ENCODE measurements at places on chromosomes 7 and 10.

GRCh38 chr10:65367706-65368105 lies 1558.1 kb upstream of the LRRTM3 start:
- no peak overlapping the region for H3K27ac ChIP-seq
- H3K4me1 ChIP-seq: no peaks in the 10 kb centered on the region
- no peak overlapping the region for H3K4me3 ChIP-seq
- no peak for DNase-seq
- no peaks in the 10 kb centered on the region for H3K27me3 ChIP-seq

DNA sequence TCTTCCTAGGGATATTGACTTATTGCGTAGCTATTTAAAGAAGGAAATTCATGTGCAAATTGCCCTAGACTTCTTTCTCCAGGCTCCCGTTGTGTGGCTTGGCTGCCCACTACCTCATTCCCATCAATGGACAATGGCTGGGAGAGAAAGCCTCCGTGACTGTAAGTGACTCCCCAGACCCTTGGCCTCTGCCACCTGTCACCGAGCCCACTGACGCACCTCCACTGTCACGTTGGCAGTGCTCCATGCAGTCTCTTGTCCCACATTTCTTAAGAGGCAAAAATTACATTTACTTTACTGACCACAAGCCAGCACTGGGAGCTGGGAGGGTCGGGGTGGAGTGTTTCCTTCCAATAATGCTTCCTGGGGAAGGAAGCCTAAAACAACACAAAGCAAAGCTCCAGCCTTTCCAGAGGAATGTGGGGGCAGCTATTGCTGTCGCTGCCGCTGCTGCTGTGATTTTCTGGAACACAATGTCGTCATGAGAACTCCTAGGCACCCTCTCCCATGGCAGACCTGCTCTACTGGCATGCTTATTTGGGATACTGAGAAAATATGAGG lies 89.7 kb upstream of the STEAP1B start:
- H3K36me3 ChIP-seq: no peaks in the 10 kb centered on the region
- H3K4me1 ChIP-seq: no peaks in the 10 kb centered on the region
- no peak overlapping the region for H3K27ac ChIP-seq
- H3K4me3 ChIP-seq: no peak overlapping the region
- DNase-seq: no peak
- H3K27me3 ChIP-seq: peaks cover 30% of the 10 kb centered on the region

DNA sequence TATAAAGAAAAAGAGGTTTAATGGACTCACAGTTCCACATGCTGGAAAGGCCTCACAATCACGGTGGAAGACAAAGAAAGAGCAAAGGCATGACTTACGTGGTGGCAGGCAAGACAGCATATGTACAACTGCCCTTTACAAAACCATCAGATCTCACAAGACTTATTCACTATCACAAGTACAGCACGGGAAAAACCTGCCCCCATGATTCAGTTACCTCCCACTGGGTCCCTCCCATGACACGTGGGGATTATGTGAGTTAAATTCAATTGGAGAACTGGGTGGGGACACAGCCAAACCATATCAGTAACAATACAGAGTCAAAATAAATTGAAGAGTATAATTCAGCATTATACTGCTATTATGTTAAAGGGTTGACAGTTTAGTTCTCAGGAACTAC lies 37.8 kb downstream of the RNLS start:
- H3K36me3 ChIP-seq: no peaks in the 10 kb centered on the region
- H3K27ac ChIP-seq: no peak overlapping the region
- no peak overlapping the region for H3K4me3 ChIP-seq
- no peaks in the 10 kb centered on the region for H3K4me1 ChIP-seq
- no peaks in the 10 kb centered on the region for H3K27me3 ChIP-seq

DNA sequence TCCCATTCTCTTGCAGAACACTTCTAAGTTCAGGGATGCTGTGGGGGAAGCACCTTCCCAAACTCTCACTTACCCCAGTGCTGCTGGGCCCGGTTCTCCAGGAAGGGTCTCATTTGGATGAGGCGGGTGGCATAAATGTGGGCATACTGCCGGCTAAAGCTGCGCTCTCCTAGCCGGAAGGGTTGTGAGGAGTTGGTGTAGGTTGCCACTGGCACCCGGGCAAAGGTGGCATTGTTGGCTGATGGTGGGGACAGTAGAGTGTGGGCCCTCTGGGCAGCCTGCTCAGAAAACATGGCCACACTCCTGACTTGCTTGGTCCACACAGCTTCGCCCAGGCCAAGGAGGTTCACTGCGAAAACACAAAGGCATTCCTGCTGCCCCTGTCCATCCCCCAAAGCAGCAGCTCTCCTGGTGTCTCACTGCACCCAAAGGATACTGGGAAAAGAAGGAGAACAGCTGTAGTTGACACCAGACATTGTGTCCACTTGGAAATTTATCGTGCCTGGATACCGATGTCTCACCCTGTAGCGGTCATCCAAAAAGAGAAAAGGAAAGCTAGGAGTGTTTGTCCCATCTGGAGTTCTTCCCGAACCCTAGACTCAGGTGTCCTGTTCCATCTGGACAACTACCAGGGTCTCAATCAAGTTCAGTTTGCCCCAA lies 1.5 kb downstream of the POLD2 start:
- peak overlapping the region; percentile 77 for H3K4me3 ChIP-seq
- DNase-seq: no peak
- H3K27ac ChIP-seq: peak overlapping the region; percentile 51

- peaks cover 37% of the 10 kb centered on the region for H3K4me1 ChIP-seq
- no peak for DNase-seq
- peaks cover 7% of the 10 kb centered on the region for H3K36me3 ChIP-seq
- H3K27ac ChIP-seq: no peak overlapping the region
- H3K27me3 ChIP-seq: no peaks in the 10 kb centered on the region
- H3K4me3 ChIP-seq: peak overlapping the region; percentile 99
Observed at GRCh38 chr10:14876764-14877163, 1.9 kb upstream of the SUV39H2 start.

GRCh38 chr7:112143136-112143535 lies 63.1 kb downstream of the DOCK4 start:
- no peak for DNase-seq
- no peaks in the 10 kb centered on the region for H3K27me3 ChIP-seq
- no peaks in the 10 kb centered on the region for H3K36me3 ChIP-seq
- peaks cover 7% of the 10 kb centered on the region for H3K4me1 ChIP-seq
- H3K4me3 ChIP-seq: no peak overlapping the region

- H3K27me3 ChIP-seq: no peaks in the 10 kb centered on the region
- H3K36me3 ChIP-seq: 0 out of 2 replicates have a peak, but pooled peaks cover 3% of the 10 kb centered on the region
- DNase-seq: no peak
- no peak overlapping the region for H3K4me3 ChIP-seq
Observed at GRCh38 chr7:134051020-134051419, 76.1 kb upstream of the LRGUK start.

DNA sequence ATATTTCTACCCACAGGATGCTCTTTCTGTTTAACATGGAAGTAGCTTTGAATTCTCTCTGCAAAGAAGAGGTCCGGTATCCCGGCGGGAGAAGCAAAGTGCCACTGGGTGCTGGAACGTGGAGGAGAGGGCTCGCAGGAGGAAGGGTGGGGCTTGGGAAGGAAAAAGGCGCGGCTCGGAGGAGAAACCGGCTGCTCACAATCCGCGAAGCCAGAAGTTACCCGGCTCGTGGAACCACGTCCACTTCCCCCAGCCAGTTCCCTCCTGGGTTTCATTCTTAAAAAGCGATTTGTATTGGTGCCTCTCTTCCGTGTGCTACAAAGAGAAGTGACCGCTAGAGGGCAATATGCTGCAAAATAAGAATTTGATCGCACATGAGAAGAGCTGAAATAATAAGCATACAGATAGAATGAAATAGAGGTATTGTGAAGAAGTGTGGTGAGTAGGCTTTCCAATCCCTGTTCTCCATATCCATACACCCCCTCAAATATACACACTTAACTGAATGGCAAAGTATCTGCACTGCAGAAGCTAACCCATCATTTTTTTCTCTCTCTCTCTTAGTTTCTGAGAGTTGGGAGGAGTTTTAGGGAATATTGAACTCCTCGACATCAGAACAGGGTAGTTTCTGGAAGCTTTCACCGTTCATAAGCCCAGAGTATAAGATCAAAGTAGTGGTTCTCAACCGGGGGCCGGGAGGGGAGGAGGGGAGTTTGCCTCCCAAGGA lies 31.1 kb downstream of the TRIL start:
- peak; percentile 73 for DNase-seq
- H3K4me1 ChIP-seq: peaks cover 27% of the 10 kb centered on the region
- H3K4me3 ChIP-seq: peak overlapping the region; percentile 55

DNA sequence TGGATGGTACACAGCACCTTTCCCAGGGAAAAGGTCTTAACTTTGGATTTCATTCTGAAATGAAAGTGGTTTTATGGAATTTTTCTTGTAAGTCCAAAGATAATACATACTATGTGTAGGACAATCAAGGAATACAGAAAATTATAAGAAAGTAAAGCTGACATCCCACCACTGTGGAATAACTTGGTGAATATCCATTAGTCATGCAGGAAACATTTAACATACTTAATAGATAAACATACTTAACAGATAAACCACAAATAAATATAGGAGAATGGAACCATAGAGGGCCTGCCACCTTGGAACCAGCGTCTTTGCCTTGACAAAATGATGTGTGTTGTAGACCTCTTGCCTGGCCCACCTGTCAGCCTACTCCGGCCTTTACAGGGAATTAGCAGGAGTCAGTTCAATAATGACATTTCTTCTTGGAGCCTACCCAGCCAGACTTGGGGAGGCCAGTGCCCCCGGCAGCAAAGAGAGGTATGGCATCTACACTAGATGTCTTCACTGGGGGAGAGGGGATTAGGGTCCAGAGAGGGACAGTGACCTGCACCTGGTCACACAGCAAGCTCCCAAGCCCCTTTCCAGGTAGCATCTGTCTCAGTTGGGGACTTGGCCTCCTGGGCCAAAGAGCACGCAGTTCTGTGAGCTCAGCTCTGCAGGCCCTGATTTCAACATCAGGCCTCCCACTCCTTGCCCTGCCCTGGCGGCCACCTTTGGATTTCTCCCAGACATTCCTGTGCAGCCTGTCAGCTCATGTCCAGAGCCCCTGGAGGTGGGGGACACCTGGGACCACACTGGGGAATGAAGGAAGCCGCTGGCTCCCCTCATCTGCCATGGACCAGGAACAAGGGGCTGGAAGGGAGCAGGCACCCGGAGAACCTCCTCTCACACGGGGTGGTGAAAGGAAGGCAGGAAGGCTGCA lies 112.6 kb upstream of the PPIF start:
- no peaks in the 10 kb centered on the region for H3K27me3 ChIP-seq
- DNase-seq: no peak
- peaks cover 43% of the 10 kb centered on the region for H3K36me3 ChIP-seq
- H3K4me1 ChIP-seq: no peaks in the 10 kb centered on the region

DNA sequence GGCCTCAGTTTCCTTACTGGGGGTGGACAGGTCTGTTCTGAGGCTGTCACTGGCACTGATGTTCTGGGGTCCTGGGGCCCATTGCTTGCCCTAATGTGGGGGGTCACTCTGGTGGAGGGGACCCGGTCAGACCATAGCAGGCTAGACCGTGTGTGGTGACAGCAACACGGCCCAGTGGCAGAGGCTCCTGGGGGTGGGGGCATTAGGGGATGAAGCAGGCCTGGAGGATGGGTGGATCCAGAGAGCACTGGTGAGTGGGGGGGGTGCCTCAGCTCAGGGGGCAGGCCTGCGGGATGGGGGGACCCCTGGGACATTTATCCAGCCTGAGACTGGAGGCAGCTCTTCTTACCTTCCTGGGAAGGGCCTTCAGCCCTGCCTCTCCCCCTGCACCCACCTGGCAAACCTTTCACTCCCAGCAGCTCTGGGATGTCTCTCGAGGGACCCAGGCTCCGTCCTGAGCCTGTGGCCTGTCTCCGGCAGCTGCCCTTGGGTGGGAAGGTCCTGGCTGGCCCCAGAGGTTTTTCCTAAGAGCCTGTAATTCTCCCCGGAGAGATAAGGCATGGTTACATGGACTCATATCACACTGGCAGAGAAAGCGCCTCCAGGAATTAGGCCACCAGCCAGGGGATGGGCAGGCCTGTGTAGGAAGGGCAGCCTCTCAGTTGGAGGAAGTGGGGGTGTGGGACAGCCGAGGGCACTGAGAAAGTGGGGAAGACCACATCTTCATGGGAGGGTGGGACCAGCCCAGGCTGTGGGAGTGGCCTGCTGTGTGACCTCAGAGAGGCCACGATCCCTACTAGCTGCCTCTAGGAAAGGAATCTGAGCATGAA lies 147.7 kb downstream of the UBE2H start:
- no peak for DNase-seq
- no peak overlapping the region for H3K4me3 ChIP-seq
- no peak overlapping the region for H3K27ac ChIP-seq

DNA sequence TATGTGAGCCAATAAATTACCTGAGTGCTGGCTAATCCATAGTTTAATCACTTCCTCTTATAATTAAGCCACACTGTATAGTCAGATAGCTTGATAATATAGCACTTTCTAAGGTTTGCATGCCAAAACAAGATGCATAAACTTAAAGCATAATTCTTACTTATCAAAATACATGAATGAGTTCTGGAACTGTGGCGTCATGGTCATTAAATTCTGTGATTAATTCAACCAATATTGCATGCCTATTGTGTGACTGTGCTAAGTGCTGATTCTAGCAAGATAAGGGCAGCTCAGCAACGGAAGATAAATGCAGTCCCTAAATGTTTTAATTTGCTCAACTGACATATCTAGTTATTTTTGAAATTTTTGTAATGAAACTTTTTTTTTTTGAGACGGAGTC lies 29.7 kb downstream of the HOXA1 start:
- H3K36me3 ChIP-seq: no peaks in the 10 kb centered on the region
- H3K4me1 ChIP-seq: no peaks in the 10 kb centered on the region
- H3K4me3 ChIP-seq: no peak overlapping the region
- H3K27ac ChIP-seq: no peak overlapping the region
- H3K27me3 ChIP-seq: peaks cover 4% of the 10 kb centered on the region

DNA sequence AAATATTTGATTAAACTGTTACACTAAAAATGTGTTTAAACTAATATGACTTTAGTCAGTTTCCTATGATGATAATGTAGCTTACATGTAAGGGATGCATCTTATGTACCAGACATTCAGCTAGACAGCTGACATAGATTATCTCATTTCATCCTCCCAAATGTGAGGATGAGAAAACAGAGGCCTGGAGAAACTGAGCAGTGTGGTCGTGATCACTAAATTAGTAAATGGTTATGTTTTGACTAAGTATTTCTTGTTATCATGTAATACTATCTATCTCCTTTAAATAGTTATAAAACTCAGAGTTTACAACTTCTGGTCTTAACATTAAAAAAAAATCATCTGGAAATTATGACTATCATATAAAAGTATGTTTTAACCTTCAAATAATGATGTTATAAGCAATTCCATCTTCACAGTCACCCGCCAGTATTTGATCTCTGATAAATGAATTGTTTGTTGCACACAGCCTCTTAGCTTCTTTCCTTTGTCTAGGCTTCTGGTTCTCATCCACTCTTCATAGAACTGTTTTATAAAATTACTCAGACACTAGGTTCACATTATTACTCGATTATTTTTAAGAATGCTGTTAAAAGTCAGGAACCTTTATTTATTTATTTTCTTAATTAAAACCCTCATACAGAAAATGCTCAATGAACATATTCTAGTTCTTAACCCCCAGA lies 33.6 kb upstream of the HDAC9 start:
- no peaks in the 10 kb centered on the region for H3K36me3 ChIP-seq
- H3K27ac ChIP-seq: no peak overlapping the region
- H3K27me3 ChIP-seq: no peaks in the 10 kb centered on the region

- peaks cover 10% of the 10 kb centered on the region for H3K36me3 ChIP-seq
- DNase-seq: no peak
- no peaks in the 10 kb centered on the region for H3K27me3 ChIP-seq
- H3K4me3 ChIP-seq: no peak overlapping the region
- no peak overlapping the region for H3K27ac ChIP-seq
Observed at GRCh38 chr10:99895867-99896266, 113.4 kb downstream of the ABCC2 start.

All from DND-41 (cell line).